ENCODE measurements at places on chromosomes 13 and 19.

- DNase-seq = no peak
Measured at GRCh38 chr19:53055117-53055516, 10.6 kb downstream of the ERVV-2 start.

DNA sequence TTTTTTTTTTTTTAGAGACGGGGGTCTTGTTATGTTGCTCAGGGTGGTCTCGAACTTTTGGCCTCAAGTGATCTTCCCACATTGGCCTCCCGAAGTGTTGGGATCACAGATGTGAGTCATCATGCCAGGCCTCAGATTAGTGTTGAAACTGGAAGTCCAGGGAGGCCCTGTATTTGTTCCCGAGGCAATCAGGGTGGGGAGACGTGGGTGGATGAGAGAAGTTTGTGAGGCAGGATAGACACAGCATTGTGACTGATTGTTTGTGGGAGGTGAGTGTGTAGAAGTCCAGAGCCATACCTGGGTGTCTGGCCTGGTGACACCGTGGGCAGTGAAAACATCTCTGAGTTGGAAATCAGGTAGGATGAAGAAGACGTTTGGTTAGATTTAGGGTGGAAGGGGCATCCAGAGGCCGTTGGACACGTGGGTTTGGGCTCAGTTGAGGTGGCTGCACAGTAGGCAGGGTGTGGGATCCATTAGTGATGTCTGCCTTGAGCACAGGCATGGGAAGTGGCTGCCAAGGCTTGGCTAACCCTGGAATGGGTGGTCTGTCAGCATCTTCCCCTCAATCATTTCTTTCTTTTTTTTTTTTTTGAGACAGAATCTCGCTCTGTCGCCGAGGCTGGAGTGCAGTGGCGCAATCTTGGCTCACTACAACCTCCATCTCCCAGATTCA is 12.4 kb downstream of the RTN2 start:
- no peak for DNase-seq

- DNase-seq = no peak
Measured at GRCh38 chr13:31167490-31167889, 5.8 kb upstream of the HSPH1 start.

DNA sequence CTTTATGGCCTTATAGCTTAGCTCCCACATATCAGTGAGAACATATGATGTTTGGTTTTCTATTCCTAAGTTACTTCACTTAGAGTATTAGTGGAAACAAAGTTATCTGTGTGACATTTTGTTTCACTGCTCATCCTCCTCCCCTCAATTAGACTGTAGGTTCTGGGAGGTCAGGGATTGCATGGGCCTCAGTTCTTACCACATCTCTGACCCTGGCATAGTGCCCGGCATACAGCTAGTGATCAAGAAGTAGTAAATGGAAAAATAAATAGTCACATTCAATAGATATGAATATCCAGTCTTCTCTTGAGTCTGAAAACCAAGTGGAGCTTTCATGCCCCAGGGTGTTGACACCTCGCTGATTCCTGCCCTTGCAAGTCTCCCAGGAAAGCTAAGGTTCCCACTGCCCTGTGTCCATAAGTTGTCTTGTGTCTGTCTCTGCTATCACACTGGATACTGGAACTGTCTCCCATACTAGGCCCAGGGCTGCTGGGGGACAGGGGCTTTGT is 249.5 kb upstream of the TSHZ3 start:
- no peak for DNase-seq

GRCh38 chr19:32138416-32138815 is 207.0 kb upstream of the ZNF507 start:
- no peak for DNase-seq

DNA sequence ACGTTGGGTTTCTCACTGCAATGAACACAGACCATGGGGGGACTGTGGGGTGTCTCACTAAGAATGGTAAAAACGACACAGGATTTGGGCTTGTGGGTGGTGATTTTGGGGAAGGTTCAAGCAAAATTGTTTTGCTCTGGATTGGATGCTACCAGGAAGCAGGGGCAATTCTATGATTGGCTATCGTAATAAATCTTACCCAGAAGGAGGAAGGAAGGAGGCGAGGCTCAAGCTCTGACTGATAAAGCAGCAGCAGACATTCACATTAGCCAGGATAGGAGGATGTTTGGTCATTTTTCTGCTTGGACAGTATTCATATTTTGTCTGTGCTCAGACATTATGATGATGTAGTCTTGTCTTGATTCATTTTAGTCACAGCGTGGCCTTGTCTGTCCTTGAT is 1.5 kb downstream of the ZNF576 start:
- no peak for DNase-seq

- DNase-seq = peak; percentile 50
Measured at GRCh38 chr19:44988896-44989556, 12.2 kb upstream of the RELB start.

GRCh38 chr13:74131227-74131626 is 3.0 kb downstream of the KLF12 start:
- no peak for DNase-seq

DNA sequence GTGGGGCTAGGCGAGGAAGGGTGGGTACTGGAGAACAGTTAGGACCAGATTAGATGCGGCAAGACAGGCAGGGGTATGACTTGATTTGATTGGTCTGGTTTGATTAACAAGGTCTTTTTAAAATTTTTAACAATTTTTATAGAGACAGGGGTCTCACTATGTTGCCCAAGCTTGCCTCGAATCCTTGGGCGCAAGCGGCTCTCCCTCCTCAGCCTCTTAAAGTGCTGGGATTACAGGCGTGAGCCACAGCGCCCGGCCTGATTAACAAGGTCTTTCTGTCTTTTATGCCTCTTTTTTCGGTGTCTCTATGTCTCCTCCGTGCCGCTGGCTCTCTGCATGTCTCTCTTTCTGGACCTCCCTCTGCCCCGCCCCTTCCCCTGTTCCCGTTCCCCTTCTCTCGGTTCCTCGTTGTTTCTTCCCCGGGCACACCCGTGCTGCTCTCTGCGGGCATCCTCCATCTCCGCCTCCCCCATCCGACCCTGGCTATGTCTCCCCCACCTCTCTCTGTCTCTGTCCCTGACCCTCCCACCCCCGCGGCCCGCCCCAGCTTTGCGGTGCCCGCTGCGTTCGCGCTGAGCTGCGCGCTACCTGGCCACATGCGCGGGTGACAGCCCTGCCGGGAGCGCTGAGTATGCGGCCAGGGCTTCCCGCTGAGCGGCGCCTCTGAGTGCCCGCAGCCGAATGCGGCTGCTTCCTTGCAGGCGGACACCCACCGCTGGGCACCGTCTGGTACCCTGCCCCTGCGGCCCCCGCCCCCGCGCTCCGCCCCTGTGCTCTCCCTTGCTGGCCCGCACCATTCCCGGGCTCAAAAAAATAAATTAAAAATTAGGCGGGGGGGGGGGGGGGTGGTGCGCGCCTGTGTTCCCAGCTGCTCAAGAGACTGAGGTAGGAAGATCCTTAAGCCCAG is 8.1 kb upstream of the SDHAF1 start:
- no peak for DNase-seq

GRCh38 chr13:52921194-52921593 is 72.8 kb upstream of the PCDH8 start:
- no peak for DNase-seq

- DNase-seq = no peak
Measured at GRCh38 chr13:106311004-106311403, 224.5 kb downstream of the EFNB2 start.

- no peak for DNase-seq
Measured at GRCh38 chr19:28437390-28438346, 775.3 kb downstream of the UQCRFS1 start.

DNA sequence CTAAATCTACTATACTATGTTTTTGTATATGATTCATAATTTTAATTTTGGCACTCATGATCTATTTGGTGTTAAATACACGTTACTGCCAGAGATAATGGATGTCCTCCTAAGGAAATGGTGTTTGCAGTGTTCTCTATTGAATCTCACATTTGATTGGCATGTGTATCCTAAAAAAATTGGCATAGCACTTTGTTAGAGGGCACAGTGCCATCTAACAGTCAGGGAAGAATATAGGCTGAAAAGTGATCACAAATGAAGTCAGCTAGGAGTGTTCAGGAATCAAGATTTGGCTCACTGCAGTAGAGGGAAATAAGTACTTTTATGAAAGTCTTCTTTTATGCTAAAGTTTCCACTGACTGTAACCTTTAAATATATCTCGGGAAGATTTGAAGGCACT is 624.6 kb downstream of the GPC6 start:
- DNase-seq = no peak

- no peak for DNase-seq
Measured at GRCh38 chr19:50490411-50490811, 13.8 kb upstream of the GARIN5A start.

DNA sequence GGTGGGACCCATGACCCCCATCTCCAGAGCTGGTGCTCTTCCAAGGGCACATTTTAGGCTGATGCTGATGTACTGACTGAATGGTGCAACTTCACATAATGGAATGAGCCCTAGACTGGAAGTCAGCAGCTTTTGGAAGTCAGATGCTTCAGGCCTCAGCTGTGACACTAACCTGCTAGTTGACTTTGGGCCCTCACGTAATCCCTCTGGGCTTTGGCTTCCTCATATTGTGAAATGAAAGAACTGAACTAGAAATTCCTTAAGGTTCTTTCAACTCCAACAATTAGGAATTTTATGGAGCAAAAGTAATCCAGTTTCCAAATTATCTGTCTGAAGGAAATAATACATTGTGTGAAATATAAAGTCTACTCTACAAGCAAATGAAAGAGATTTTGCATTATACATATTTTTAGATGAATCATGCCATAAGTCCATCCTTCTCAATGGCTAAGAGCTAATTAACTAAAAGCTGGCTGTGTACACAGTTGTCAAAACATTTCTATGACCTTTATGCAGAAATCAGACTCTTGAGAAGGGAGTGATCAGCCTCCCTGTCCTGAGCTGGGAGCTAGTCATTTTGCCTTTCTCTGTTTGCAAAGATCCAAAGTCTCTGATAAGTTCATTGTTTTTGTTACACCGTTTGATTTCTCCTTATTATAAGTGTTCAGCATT is 204.2 kb downstream of the DCLK1 start:
- DNase-seq = no peak

GRCh38 chr19:3516675-3517207 is 10.6 kb downstream of the FZR1 start:
- no peak for DNase-seq

DNA sequence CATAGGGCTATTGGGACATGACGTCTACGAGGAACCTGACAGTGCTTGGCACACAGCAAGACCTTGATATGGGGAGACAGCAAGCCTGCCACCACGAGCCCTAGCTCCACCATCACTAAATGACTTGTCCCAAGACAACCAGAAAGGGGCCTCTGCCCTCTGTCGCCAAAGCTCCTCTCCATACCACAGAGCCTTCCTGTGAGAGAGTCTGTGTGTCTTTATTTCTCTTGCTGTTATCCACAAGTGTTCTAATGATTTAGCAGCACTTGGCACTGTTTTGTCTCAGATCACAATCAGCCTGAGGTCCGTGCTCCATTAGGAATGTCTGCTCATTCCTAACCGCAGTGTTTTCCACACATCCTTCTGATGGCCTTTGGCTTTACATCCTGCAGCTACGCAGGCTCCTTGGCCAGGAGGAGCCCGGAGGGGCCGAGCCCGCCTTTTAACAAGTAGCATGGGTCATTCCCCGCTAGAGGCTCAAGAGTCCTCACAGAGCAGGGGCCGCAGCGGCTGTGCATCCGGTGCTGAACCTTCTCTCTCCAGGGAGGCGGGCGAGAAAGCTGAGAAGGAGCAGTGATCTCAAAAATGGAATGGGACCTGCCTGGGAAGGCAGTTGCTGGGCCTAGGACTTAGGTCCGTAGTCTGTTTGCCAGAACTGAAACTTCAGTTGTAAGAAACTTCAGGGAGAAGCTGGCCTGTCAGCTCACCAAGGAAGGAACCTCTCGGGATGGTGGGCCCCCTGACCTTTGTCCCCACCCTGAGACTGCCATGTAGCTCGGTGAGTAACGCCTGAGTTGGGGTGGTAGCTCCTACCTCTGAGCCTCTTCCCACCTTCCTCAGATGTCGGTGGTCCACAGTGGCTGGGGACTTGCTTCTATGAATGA is 61.1 kb upstream of the HMGB1 start:
- DNase-seq = no peak

- DNase-seq = no peak
Measured at GRCh38 chr19:4061683-4062418, 4.8 kb downstream of the ZBTB7A start.

- DNase-seq = no peak
Measured at GRCh38 chr13:87736849-87737385, 65.7 kb downstream of the SLITRK5 start.

DNA sequence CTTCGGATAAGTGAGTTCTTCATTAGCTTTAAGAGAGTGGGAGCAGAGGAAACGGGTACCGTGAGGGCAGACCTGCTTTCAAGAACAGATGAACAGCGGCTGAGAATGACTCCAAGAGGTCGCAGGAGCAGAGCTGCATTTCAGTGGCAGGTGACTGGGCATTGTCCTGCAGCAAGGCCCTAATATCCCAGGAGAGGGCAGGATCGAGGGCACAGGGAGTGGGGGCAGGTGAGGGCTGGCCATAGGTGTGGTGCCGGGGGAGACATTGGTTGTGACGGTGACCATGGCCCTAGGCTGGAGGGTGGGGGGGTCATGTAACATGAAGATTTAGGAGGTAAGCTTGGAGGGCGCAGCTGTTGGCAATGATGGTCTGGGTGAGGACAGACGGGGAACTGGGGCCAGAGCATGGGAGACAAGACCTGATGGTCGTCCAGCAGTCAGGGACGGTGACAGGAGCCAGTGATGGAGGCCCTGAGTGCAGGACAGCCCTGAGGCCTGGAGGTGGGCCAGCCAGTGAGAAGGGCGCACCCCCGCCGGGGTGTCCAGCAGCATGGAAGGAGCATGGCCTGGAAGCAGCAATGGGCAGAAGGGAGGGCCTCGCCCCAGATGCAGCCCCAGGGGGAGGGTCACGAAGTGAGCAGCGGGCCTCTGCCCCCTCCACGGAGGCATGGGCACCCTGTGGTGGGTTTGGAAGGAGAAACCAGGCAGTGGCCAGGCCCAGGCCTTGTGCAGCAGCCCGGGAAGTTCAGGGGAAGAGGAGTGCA is 29.2 kb upstream of the LAMP1 start:
- no peak for DNase-seq

- DNase-seq = no peak
Measured at GRCh38 chr19:55171440-55171839, 5.0 kb upstream of the DNAAF3 start.

DNA sequence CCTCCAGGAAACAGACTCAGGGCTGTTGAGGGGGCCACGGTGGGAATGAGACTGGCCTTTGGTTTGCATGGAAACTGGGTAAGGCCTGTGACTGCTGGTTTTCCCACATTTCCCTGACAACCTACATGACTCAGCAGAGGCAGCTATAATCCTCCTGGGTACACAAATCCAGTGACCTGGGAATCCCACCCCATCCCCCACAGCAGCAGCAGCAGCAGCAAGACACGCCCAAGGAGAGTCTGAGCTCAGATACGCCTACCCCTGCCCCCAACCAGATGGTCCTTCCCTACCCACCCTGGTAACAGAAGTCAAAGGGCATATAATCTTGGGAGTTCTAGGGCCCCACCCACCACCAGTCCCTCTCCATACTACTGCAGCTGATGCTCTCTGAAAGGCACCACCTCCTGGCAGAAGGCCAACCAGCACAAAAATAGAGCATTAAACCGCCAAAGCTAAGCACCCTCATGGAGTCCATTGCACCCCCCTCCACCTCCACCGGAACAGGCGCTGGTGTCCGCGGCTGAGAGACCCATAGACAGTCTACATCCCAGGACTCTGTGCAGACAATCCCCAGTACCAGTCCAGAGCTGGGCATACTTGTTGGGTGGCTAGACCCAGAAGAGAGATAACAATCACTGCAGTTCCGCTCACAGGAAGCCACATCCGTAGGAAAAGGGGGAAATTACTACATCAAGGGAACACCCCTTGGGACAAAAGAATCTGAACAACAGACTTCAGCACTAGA is 237.2 kb upstream of the SPRY2 start:
- DNase-seq = no peak

All from stimulated activated CD4-positive, alpha-beta T cell treated with anti-CD3 and anti-CD28 coated beads, TNF-alpha, amount 100 ng/mL, for 1 hour (primary cell).